MM.1S (cell line): ENCODE measurements at places on chromosomes 7 and 10.

DNA sequence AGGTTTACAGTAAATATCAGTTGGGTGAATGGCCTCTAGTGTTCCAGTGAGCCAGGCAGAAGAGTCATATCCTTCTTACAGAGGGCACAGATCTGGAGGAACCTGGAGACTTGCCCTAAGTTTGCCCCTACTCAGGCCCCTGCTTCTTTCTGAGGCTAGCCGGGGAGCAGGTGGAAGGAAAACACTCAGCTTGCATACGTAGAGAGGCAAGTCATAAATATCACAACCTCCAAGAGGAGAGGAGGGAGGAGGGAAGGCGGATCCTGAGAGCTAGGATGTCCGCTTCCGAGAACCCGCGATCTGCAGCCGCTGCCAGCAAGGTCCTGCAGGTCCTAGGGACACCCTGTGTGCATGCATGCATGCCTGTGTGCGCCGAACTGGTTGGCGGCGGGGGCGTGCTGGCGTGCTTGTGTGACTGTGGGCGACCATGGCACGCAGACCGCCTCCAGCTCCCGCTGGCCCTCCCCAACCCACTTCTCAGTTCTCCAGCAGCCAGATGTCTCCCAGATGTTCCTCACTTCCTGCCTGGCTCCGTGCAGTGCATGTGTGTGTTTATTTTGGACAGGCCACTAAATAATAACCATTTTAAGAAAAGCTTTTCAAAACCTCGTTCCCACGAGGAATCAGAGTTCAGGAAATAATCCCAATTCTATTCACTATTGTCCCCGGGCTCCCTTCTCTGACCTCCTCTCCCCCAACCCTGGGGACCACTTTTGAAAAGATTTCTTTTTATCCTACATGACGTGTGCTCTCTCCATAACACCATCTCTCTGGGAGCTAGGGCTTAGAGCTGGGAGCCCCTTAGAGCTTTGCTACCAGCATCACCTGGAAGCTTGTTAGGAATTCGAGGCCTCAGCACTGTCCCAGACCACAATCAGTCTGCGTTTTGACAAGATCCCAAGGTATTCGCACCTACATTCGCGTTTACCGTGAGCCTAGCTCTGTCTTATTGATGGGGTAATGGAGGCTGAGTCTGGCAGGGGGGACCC is 32.4 kb downstream of the UNC5B start:
- no peak for DNase-seq

GRCh38 chr10:19620811-19621210 is 195.4 kb upstream of the PLXDC2 start:
- DNase-seq, result no peak

DNA sequence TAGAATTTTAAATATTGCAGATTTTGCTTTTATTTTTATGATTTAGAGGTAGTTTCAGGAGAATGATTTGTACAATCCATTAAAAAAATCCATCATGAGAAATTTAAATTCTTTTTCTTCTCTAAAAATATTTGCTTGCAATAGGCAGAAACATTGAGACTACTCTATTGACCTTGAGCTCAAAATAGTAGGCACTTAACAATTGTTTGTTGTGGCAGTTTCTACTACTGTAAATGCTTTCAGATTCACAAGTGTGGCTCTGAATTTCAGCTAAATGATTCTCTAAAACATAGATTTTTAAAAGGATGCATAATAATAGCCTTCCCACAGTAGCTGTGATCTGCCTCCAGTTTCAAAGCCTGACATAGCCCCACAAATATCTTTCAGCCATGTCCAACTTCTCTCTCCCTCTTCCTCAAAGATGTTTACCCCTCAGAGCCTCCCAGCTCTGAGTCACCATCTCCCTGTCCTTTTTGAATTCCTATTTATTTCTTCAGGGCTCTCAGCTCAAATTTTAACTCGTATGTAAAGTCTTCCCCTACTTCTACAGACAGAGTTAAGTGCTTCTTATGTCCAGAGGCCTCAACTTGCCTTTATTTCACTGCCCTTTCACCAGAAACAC is 160.5 kb downstream of the AOAH start:
- peak; percentile 63 for DNase-seq

DNA sequence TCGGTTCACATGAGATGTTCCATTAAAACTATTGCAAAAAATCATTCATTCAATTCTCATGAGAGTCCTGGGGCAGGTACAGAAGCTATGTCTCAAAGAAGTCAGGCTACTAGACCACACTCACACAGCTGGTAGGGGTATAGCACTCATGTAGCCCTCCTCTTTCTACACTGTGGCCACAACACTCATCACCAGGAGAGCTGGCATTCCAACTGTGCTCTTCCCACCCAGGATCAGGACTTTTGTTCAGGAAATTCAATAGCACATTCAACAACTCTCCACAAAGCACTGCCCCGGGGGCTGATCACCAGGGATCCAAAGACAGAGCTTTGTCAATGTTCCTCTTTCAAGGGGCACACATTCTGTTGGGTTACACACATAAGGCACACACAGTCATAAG is 31.0 kb upstream of the C10orf90 start:
- no peak for DNase-seq

DNA sequence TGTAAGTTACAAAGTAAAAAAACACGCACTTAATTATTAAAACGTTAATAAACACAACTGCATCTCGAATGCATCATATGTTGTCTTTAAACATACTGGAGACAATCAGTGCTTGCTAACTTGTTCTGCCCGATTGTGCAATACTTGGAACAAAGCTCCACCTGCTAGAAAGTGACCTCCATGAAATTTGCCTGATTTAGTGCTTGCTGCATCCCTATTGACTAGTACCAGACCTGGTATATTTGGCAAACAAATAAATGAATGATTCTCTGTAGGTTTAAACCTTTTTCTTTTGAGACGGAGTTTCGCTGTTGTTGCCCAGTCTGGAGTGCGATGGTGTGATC is 6.2 kb downstream of the BZW2 start:
- DNase-seq, result no peak

GRCh38 chr10:103921248-103921647 is 3.3 kb upstream of the STN1 start:
- DNase-seq, result no peak

DNA sequence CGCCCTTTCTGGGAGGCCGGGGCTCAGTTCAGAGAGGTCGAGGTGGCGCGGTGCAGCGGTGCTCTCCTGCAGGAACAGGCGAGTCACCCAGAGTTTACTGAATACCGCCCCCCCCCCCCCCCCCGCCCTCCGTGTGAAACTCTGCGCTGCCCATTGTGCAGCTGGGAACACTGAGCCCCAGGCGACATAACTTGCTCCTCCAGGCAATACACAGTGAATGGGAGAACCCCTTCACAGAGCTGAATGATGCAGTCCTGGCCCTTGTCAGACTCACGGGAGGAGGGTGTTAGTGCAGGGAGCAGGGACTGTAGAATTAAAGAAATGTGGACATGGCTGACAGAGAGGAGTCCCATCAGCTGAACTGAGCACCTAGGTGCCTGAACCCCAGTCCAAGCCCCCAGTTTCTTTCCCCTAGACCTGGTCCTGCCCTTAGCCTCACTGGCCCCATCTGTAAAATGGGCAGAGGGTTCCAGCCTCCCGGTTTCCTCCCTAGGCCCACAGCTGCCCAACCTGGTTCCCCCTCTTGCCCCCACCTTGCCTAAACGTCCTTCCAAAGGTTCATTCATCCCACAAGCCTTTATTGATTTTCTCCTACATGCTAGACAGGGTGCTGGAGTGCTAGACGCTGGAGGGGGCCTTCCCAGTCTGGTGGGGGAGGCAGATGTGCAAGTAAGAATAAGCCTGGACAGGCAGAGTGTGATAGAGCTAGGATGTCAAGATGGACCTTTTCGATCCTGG is 869 bp upstream of the LOXL4 start:
- DNase-seq, result no peak

- no peak for DNase-seq
Observed at GRCh38 chr7:15561835-15562234, at the start of gene AGMO. Gene AGMO, minus strand, starts transcription at chr7:15562015.

- DNase-seq, result no peak
Observed at GRCh38 chr7:28979776-28980175, 21.6 kb upstream of the TRIL start.

DNA sequence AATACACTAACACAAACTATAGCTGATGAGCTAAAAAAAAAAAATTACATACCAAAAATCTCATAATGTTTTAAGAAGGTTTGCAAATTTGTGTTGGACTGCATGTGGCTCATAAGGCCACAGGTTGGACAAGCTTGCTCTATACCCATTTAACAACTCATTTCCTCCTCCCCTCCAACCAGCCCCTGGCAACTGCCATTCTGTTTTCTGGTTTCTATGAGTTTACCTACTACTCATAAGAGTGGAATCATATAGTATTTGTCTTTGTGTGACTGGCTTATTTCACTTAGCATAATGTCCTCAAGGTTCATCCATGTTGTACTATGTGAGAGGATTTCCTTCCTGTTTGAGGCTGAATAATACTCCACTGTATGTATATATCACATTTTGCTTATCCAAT is 100.4 kb upstream of the ARHGAP21 start:
- DNase-seq, result no peak

- DNase-seq, result no peak
Observed at GRCh38 chr7:13240349-13240748, 552.9 kb downstream of the ARL4A start.

DNA sequence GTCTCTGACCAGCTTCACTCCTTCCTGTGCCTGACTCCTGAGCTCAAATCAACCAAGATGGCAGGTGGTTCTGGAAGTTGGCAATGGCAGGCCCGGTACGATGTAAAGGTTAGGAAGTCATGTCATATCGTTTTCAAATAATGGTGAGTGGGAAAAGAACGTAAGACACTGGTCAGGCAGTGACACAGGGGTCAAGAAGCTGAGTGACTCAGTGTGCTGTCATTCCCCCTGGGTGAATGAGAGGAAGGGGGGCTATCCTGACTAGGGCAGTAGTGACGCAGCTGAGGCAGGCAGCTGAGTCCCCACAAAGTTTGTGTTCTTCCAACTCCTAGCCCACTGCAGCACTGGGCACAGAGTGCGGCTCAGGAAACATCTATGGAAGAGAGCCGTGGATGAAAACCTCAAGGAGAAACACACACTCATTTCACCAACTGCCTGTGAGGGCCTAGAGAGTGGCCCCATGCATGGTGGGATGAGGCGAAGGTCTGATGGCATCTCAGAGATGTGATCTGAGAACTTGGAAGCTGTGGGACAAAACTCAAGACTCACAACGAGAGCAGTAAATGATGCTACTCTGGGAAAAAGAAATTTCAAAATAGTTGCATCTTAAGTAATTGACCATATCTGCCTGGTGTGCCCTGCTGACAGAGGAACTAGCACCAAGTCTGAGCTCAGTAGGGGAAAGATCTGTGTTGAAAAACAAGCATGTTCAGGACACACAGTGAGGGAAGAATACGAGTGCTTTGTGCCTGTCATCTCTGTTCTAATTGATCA is 23.2 kb downstream of the CREB3L2 start:
- no peak for DNase-seq

DNA sequence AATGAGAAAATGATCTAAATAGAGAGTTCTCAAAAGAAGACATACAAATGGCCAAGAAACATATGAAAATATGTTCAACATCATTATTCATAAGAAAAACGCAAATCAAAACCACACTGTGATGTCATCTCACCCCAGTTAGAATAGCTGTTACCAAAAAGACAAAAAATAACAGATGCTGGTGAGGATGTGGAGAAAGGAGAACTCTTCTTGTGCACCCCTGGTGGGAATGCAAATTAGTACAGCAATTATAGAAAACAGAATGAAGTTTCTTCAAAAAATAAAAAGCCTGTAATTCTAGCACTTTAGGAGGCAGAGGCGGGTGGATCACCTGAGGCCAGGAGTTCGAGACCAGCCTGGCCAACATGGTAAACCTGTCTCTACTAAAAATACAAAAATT is 199.3 kb downstream of the PARD3 start:
- no peak for DNase-seq

DNA sequence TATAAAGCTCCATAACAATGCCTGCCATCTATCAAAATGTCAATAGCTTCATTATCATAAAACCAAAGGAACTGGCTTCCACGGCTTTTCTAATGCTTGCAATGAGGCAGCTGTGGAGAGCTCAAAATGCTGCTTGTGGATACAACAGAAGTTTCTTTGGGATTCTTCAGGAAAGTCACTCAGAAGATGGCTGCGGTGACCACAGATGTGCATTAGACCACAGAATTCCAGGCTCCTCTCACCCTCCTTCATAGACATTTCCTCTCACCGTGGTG is 77.2 kb downstream of the CDCA7L start:
- no peak for DNase-seq

GRCh38 chr10:127577376-127578258 is 28.5 kb downstream of the NPS start:
- DNase-seq, result no peak

- no peak for DNase-seq
Observed at GRCh38 chr10:119061352-119061751, 19.3 kb downstream of the EIF3A start.

DNA sequence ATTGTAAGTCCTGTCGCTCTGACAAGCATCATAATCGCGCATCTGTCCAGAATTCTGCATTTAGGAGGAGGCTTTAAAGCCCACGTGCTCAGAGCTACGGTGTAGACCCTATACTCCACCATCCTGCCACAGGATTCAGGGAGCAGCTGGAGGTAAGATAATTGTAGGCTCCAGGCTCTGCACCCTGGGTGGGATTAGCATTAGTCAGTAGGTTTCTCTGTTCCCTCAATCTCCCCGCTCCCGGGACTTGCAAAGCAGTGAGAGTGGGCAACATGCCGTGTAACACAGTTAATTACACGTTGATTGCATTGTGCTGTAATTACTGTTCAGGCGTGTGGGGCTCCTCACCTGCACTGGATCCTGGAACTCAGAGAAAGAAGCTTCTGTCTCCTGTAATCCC is 89.3 kb upstream of the CUX1 start:
- DNase-seq, result no peak

DNA sequence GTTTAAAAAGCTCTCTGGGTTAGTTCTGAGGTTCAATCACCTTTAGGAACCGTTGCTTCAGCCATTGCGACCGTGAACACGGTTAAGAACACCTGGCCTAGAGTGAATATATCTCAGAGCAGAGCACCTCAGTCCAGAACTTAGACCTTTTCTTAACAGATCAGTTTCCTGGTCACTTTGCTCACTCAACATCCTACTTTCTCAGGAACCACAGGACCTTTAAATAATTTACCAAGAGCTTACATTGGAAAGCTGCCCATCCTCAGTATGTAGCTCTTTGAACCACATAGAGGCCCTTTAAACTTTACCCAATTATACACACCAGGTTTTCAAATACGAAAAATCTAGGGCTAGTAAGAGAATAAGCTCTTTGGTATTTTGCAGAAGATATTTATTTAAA is 153.2 kb downstream of the NRBF2 start:
- DNase-seq, result no peak

DNA sequence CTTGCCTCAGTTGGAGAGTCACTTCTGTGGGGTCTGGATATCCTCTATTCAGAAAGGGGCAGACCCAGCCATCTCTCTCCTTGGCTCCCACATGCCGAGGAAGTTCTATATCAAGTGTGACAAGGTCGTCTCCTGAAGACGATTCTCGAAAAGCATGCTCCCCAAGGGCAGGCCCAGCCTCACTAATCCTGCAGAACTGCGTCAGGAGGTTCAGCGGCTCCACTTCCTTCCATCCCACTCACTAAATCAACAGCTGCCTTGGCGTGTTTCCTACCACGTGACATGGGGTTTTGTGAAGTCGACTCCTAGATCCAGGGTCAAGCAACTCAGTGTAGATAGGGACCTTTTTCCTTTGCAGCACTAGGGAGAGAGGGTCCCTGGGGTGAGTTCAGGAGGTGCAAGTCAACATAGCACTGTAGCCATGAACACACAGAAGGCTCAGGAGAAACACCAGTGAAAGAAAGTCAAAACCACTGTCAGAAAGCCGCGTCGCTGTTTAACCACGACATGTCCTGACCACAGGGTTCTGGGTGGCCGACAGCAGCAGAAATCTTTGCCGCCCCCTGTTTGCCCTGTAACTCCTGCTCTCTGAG is 156.4 kb downstream of the PRPF18 start:
- DNase-seq, result peak; percentile 48
